Activated CD4-positive, alpha-beta T cell treated with anti-CD3 and anti-CD28 coated beads, Interleukin-2, Interleukin-6, amounts not matched to agents 100 ng/mL and 50 ng/mL, durations not matched to agents 16 hours and 8 hours (primary cell): ENCODE measurements at places on chromosomes 11 and 22.

- no peak for DNase-seq
Measured at GRCh38 chr11:63764340-63764678, 4.3 kb downstream of the ZFTA start.

GRCh38 chr22:19687561-19688300 lies 26.6 kb upstream of the SEPTIN5 start:
- DNase-seq = no peak

DNA sequence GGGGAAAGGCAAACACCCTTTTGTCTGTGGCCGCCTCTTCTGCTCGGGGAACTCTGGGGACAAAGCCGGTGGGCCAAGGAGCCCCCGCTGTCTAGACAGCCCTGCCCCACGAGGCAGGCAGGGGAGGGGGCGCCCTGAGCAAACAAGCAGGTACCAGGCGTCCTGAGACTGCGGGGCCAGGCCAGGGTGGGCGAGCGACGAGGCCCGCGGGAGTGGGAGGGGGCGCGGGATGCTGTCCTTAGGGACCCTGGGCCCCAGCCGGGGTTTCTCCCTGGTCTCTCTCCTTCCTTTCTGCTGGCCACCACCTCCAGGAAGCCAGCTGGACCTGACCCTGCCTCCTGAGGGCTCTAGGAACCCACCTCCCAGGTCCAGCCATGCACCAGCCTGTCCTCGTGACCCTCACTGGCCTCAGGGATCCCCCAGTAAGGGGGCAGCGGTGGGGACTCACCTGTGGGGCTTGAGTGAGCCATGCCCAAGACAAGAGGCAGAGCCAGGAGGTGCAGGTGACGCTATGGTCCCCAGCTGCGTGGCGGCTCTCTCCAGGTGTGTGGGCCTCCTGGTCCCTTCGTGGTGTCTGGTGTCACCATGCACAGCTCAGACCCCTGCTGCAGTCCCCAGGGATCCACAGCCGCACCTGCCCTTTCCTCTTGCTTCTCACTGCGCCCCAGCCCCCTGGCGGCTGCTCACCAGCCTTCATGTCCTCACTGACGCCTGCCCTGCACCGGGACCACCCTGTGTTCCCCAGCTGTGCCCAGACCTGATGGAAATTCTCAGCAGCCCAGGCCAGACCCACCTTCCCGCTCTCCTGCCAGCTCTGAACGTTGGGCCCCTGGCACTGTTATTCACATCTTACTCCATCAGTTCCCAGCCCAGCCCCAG lies 26.5 kb upstream of the MUC5AC start:
- no peak for DNase-seq

- no peak for DNase-seq
Measured at GRCh38 chr22:19696504-19697276, 17.6 kb upstream of the SEPTIN5 start.

- no peak for DNase-seq
Measured at GRCh38 chr22:16965560-16965959, 42.5 kb downstream of the GAB4 start.

- no peak for DNase-seq
Measured at GRCh38 chr11:9645881-9646280, 18.0 kb upstream of the SWAP70 start.

DNA sequence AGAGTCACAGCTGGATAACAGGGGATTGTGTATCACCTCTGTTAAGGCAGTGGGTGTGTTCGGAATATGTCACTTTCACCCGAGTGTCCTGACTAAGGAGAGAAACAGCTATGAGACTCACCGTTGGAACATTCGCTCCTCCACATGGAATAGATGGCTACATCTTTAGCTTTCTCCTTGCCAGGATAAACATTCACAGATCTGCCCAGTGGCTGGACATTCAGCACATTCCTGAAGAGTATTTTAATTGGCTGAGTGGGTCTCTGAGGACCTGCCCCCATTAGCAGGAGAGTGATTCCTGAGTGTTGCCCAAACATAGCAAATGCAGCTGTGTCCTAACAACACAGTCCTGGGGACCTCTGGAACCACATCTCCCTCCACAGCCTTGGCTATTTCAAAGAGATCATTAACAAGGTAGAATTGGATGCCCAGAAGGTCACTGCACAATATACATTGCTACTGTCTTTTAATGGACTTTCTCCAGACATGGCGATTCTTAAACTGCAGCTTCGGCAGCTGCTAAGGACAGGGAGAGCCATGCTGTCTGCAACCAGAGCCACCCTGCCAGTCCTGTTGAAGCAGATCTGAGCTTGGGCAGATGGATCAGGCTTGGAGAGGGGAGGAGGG lies 435.0 kb upstream of the CADM1 start:
- no peak for DNase-seq
